Nephron progenitor cell (in vitro differentiated cells): ENCODE measurements at places on chromosomes 16 and 17.

GRCh38 chr16:35182943-35183550 lies 1723.6 kb downstream of the TP53TG3F start:
- DNase-seq = no peak
- H3K4me1 ChIP-seq = no peaks in the 10 kb centered on the region
- H3K27ac ChIP-seq = no peak overlapping the region
- H3K27me3 ChIP-seq = no peaks in the 10 kb centered on the region
- no peak overlapping the region for H3K4me3 ChIP-seq

GRCh38 chr17:74012465-74012864 lies 191.0 kb upstream of the RPL38 start:
- H3K4me3 ChIP-seq = no peak overlapping the region
- H3K4me1 ChIP-seq = peaks cover 74% of the 10 kb centered on the region
- no peak overlapping the region for H3K27ac ChIP-seq
- H3K27me3 ChIP-seq = peaks cover 17% of the 10 kb centered on the region
- H3K36me3 ChIP-seq = no peaks in the 10 kb centered on the region
- DNase-seq = no peak

- H3K4me3 ChIP-seq = no peak overlapping the region
- H3K4me1 ChIP-seq = peaks cover 27% of the 10 kb centered on the region
- DNase-seq = no peak
- H3K27me3 ChIP-seq = no peaks in the 10 kb centered on the region
- H3K27ac ChIP-seq = no peak overlapping the region
These were observed 4.0 kb upstream of the PHKG2 start for GRCh38 chr16:30744183-30744582.

DNA sequence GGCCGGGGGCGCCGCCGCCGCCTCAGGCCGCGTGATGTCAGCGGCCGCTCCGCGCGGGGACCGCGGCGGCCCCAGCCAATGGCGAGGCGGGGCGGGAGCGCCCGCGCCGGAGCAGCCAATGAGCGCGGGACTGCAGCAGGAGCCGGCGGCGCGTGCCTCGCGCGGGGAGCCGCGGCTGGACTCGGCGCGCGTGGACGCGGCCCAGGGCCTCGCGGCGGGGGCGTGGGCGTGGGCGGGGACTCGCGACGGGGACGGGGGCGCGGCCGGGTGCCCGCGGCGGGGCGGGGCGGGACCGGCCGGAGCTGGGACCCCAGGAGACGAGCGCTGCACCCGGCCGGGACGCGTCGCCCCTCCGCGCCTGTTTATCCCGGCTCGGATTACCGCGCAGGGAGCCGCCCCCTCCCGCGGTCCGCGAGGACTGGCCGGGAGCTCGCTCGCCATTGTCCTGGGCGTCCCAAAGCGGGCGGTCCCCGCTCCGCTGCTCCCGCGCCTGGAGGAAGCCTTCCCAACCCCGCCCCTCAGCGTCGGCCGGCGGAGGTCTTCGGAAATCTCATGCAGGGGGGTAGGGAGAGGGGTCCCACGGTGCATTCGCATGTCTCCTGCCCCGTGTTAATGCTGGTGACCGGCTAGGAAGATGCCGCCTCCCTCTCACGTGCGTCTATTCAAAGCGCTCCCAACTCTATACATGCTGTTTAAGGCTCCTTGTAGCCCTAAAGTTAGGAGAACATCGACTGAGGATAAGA lies at the start of gene RNF157:
Gene RNF157, minus strand, starts transcription at position 33 of the 743 bp plus-strand sequence. CDS start 253 bp downstream, outside the sequence.
- H3K27me3 ChIP-seq = peaks cover 69% of the 10 kb centered on the region
- DNase-seq = peak; percentile 84
- peaks cover 48% of the 10 kb centered on the region for H3K4me1 ChIP-seq
- peak within 1 kb of the TSS; percentile 58 for H3K27ac ChIP-seq
- peak within 1 kb of the TSS; percentile 86 for H3K4me3 ChIP-seq

DNA sequence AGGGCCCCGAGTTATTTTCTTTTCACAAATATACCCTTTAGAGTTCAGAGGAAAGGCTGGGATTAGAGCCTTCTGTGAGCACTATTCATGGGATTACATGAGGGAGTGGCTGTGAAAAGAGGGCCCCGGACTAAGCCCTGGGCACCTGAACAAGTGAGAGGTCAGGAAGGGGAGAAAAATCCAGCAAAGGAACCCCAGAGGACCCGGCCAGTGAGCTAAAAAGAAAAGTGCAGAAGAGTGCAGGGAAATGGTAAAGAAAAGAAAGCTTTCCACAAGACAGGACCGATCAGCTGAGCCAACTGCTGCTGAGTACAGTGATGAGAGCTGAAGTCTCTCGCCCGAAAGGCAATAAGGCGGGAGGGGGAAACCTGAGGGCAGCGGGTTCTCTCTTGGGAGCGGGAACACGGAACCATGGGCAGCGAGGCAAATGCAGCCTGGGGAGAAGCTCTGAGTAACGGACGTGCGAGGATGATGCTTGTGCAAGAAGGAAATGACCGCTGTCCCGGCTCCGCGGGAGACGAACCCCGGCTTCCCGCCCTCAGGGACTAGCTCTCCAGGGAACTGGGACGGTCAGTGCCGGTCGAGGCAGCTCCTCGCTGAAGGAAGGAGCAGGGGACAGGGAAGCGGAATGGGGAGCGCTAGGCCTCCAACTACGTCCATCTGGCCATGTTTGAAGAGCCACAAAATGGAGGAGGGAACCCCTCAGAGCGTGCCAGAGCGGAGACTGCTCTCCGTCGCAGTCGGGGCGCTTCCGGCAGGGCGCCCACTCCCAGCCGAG lies 665 bp upstream of the ALDH3A2 start:
- H3K36me3 ChIP-seq = peaks cover 14% of the 10 kb centered on the region
- peak; percentile 51 for DNase-seq
- peak overlapping the region; percentile 92 for H3K4me3 ChIP-seq
- H3K27me3 ChIP-seq = peaks cover 3% of the 10 kb centered on the region

GRCh38 chr16:86549893-86550190 lies 5.2 kb downstream of the MTHFSD start:
- no peak overlapping the region for H3K4me3 ChIP-seq
- peaks cover 11% of the 10 kb centered on the region for H3K27me3 ChIP-seq
- peaks cover 9% of the 10 kb centered on the region for H3K36me3 ChIP-seq
- H3K4me1 ChIP-seq = peaks cover 43% of the 10 kb centered on the region
- no peak for DNase-seq

DNA sequence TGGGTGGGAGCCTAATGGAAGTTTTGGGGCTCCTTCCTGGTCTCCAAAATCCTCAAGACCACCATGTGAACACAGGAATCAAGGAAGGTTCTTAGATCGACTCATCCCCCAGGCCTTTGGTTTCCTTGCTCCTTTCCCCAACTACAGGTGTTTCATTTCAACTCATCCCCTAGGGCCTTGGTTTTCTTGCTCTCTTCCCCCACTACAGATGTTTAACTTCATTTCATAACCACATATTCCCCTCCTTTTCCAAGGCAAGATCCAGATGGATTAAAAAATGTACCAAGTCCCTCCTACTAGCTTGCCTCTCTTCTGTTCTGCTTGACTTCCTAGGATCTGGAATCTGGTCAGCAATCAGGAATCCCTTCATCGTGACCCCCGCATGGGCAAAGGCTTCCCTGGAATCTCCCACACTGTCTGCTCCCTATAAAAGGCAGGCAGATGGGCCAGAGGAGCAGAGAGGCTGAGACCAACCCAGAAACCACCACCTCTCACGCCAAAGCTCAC lies at the start of gene CCL11:
Gene CCL11, plus strand, starts transcription at position 457 of the 507 bp plus-strand sequence. CDS start 67 bp downstream, outside the sequence.
- H3K27ac ChIP-seq = no peak within 1 kb of the TSS
- DNase-seq = no peak
- H3K27me3 ChIP-seq = peaks cover 20% of the 10 kb centered on the region
- H3K4me3 ChIP-seq = no peak within 1 kb of the TSS
- H3K4me1 ChIP-seq = no peaks in the 10 kb centered on the region

GRCh38 chr17:17681744-17682292 lies 560 bp downstream of the RAI1 start:
- no peak overlapping the region for H3K27ac ChIP-seq
- peak; percentile 63 for DNase-seq
- H3K4me3 ChIP-seq = peak overlapping the region; percentile 85
- peaks cover 43% of the 10 kb centered on the region for H3K27me3 ChIP-seq
- no peaks in the 10 kb centered on the region for H3K36me3 ChIP-seq

GRCh38 chr17:16215002-16215272 lies 397 bp downstream of the NCOR1 start:
- peaks cover 12% of the 10 kb centered on the region for H3K36me3 ChIP-seq
- peak overlapping the region; percentile 90 for H3K27ac ChIP-seq
- H3K4me3 ChIP-seq = peak overlapping the region; percentile 96
- no peak for DNase-seq
- H3K27me3 ChIP-seq = no peaks in the 10 kb centered on the region

GRCh38 chr17:34757611-34758010 lies 178.2 kb downstream of the TMEM132E start:
- peaks cover 36% of the 10 kb centered on the region for H3K27me3 ChIP-seq
- H3K27ac ChIP-seq = no peak overlapping the region
- H3K36me3 ChIP-seq = no peaks in the 10 kb centered on the region
- H3K4me3 ChIP-seq = no peak overlapping the region

DNA sequence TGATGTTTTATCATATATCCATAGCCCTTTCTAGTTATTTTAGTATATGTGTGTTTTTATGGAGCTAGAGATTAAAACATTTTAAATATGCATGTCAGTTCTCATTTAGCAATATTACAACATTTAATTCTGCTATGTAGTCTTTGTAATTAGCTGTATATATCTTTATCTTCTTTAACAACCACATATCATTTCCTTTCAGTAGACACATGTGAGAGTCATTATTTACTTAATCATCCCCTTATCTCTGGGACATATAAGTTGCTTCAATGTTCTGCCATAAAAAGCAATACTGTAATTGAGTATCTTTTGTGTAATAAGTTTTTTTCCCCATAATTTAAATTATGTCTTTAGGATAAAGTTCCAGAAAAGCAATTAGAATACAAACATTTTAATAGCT lies 52.0 kb upstream of the CLEC3A start:
- no peak for DNase-seq
- H3K4me1 ChIP-seq = no peaks in the 10 kb centered on the region
- H3K27ac ChIP-seq = no peak overlapping the region
- peaks cover 30% of the 10 kb centered on the region for H3K27me3 ChIP-seq

GRCh38 chr16:27558434-27558833 lies 8.5 kb downstream of the KATNIP start:
- H3K36me3 ChIP-seq = peaks cover 5% of the 10 kb centered on the region
- DNase-seq = no peak
- no peak overlapping the region for H3K4me3 ChIP-seq

DNA sequence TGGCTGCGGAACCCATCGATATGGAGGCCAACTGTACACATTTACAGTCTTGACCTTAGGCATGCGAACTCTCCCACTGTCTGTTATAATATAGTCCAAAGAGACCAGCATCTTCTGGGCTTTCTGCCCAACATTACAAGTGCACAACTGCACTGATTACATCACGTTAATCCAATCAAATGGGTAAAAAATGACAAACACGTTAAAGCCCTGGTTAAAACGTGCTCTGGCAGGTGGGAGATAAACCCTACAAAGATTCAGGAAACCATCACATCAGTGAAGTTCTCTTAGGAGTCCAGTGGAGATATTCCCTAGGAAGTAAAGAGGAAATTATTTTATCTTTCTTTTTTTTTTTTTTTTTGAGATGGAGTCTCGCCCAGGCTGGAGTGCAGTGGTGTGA lies 23.7 kb upstream of the XYLT2 start:
- H3K4me3 ChIP-seq = no peak overlapping the region
- peaks cover 3% of the 10 kb centered on the region for H3K27me3 ChIP-seq
- H3K4me1 ChIP-seq = peaks cover 28% of the 10 kb centered on the region
- H3K27ac ChIP-seq = no peak overlapping the region

- peaks cover 21% of the 10 kb centered on the region for H3K4me1 ChIP-seq
- H3K27me3 ChIP-seq = no peaks in the 10 kb centered on the region
- DNase-seq = no peak
- peaks cover 8% of the 10 kb centered on the region for H3K36me3 ChIP-seq
- no peak overlapping the region for H3K4me3 ChIP-seq
- peak overlapping the region; percentile 8 for H3K27ac ChIP-seq
These were observed 106.4 kb downstream of the PARN start for GRCh38 chr16:14523632-14524031.

DNA sequence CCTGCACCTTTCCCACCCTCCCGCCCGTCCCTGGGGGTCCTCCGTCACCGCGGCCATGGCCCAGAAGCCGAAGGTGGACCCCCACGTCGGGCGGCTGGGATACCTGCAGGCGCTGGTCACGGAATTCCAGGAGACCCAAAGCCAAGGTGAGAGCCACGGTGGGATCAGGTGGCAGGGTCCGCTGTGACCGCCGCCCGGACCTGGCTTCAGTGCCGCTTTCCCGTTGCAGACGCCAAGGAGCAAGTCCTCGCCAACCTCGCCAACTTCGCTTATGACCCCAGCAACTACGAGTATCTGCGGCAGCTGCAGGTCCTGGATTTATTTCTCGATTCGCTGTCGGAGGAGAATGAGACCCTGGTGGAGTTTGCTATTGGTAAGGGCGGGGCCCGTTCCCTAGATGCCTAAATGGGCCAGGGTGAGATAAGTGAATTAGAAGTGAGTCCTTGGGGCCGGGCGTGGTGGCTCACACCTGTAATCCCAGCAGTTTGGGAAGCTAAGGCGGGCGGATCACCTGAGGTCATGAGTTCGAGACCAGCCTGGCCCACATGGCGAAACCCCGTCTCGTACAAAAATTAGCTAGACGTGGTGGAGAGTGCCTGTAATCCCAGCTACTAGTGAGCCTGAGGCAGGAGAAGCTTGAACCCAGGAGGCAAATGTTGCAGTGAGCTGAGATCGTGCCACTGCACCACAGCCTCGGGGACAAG lies 617 bp downstream of the ARMC7 start:
- peaks cover 41% of the 10 kb centered on the region for H3K4me1 ChIP-seq
- H3K36me3 ChIP-seq = peaks cover 21% of the 10 kb centered on the region
- H3K4me3 ChIP-seq = peak overlapping the region; percentile 90
- peaks cover 16% of the 10 kb centered on the region for H3K27me3 ChIP-seq

DNA sequence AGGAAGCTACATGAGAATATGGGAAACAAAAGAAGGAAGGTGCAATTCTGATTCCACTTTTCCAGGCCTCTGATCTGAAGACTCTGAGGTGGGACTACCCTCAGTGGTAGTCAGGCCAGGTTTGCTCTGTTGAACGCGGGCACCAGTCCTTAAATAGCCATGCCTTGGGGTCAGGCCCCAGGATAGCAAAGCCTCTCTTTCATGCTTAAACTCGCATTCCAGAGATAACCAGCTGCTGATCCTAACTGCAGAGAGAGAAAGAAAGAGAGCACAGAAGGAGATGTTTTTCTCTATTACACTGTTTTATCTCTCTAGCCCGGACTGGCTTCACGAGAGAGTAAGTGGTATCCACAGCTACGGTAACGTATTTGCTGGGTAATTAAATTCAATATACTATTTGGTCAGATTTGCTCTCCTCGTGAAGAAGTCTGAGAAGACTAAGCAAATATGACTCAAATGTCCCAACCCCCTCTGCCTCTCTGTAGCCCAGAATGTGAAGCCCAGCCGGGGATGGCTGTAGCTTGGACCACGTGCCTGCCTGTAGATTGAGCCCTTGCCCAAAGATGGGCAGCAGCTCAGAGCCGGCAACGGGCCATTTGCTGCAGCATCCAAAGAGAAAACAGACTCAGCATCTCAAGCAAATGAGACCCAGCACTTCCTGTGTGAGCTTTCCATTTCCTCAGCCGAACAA lies 122.2 kb downstream of the SMG6 start:
- H3K36me3 ChIP-seq = peaks cover 33% of the 10 kb centered on the region
- peak overlapping the region; percentile 36 for H3K27ac ChIP-seq
- no peak overlapping the region for H3K4me3 ChIP-seq
- peaks cover 69% of the 10 kb centered on the region for H3K4me1 ChIP-seq
- H3K27me3 ChIP-seq = no peaks in the 10 kb centered on the region

GRCh38 chr17:81553018-81553615 lies 964 bp upstream of the FAAP100 start:
- peak; percentile 77 for DNase-seq
- H3K36me3 ChIP-seq = peaks cover 18% of the 10 kb centered on the region

- H3K4me1 ChIP-seq = peaks cover 69% of the 10 kb centered on the region
- DNase-seq = no peak
- H3K36me3 ChIP-seq = no peaks in the 10 kb centered on the region
- no peak overlapping the region for H3K4me3 ChIP-seq
- peak overlapping the region; percentile 24 for H3K27ac ChIP-seq
- no peaks in the 10 kb centered on the region for H3K27me3 ChIP-seq
These were observed 30.6 kb downstream of the ASIC2 start for GRCh38 chr17:33262266-33263123.
